ENCODE measurements at places on chromosomes 7 and 10. TPM values are rescaled to one million over a fixed set of nuclear protein-coding genes. Genes with fewer than 3 reads are reported as not detected.

HMX2 gene
- not detected for total RNA-seq

GPR26 gene
- total RNA-seq, result not detected

DNA sequence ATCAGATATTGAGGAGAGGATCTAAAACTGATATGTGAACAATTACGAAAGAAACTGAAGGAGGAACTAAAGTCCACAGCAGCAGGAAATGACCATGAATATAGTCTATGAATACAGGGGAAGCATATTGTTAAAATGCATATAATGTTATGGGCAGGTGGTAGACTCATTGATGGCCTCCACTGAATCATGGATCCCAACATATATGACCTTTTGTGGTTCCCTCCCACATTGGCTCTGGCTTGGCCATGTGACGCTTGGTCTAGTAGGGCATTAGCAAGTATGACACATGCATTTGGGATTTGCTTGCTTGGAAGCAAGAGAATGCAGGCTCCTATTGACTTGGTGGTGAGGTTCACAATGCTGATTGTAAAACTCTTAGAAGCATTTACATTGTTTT, 55.2 kb upstream of the RAB18 start:
- DNase-seq, result no peak

- no peak for DNase-seq
Measured at GRCh38 chr7:103875718-103876117, 113.7 kb downstream of the RELN start.

SPDYE2 gene
- not detected for total RNA-seq

DNA sequence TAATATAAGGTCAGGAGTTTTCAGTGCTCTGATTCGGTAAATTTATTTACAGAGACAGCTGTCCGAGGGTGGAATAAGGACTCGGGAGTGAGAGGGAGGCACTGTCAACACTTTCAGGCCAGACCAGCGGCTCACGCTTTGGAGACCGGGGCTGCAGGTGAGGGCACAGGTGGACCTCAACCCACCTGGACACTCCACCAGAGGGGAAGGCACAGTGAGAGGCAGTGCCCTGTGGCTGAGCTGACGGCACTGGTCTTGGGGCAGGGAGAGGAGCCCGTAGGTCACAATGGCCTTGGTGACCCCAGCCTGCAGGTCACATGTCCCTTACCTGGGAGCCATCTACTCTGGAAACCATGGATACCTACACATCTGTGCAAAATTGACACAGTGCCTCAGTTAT, 315.1 kb downstream of the ADARB2 start:
- DNase-seq, result no peak

GRCh38 chr7:92435542-92435941, 11.7 kb upstream of the GATAD1 start:
- no peak for DNase-seq

DNA sequence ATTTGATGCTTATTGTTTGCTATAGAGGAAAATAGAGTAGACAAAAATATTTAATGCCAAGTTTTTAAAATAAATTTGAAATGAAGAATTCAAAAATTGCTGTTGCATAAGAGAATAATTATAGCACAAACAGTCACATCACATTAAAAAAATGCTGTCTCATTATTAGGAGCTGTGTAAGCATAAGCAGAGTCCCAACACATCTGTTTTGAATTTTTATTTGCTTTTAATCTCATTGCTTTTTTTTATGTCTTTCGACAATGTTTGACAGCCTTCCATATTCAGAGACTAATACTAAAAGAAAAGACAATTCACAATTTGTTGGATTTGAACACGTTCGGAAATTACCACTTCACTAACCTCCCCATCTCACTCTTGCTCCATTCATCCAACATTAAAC, 143.5 kb downstream of the TFPI2 start:
- no peak for DNase-seq

FAM149B1 gene
- 12.9 TPM for total RNA-seq

SPDYE16 gene
- not detected for total RNA-seq

GRCh38 chr10:100747456-100748230, 2.3 kb downstream of the PAX2 start:
- DNase-seq, result no peak

GRCh38 chr10:96420228-96421009, 61.6 kb upstream of the OPALIN start:
- DNase-seq, result no peak

FAM131B gene
- 0.59 TPM for total RNA-seq

AMPH gene
- total RNA-seq, result 1.7 TPM

DNA sequence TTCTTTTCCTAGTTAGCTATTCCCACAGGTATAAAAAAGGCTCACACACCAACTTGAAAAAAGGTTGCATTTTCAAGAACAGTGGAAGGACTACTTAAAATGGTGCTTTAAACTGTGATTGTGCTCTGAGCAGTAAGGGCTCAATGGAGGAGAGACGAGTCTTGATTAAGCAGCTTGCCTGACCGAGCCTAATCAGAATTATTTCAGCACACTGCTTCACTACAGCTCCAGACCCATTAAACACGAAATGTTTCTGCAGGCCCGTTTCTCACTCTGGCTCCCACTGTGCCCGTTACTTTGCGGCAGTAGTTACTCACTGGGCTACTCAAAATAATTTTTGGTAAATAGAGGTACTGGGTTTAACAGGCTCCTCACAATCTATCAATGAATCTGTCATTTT, 126.0 kb downstream of the NRCAM start:
- DNase-seq, result no peak

DNA sequence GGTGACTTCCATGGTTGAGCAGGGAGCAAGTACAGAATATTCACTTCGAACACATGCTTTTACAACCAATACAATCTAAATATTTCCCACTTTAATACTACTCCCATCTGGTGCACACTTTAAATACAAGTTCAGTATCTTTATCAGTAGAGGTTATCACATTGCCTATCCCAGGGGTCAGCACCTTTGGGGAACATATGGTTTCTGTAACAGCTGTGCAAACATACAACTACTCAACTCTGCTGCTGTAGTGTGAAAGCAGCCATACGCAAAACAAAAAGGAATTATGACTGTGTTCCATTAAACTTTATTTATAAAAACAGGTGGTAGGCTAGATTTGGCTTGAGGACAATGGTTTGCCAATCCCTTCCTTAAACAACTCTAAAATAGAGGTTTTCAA, 157.5 kb downstream of the XPNPEP1 start:
- DNase-seq, result no peak

GDF10 gene
- total RNA-seq, result 0.11 TPM

DNA sequence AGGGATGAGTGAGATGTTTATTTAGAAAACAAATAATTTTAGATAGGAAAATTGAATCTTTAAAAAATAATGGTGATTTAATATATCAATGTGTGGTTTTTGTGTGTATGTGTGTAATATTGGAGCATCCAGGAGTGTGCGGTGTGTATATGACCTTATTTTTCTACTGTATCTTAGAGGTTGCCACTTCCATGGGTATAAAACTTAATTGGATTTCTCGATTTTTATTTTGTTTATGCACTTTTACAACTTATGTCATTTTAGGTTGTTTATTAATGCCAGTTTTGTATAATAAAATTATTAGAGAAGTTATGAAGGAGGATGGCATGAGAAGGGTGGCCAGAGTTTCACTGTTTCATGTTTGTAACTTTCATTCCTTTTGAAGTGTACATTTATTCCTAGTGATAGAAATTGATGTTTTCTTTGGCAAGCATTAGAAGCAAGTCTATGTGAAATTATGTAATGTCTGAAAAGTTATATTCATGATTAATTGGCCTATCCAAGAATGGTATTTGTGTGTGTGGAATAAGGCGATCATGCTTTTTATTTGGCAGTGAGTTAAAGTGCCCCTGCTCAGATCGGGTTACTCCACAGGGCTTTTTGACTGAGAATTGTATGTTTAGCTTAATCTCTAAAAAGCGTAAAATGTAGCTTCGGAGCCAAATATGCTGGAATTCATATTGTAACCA, 110.3 kb downstream of the KAT6B start:
- DNase-seq, result no peak

CFTR gene
- total RNA-seq, result 0.86 TPM

GRCh38 chr7:3134745-3135144, 91.1 kb upstream of the CARD11 start:
- no peak for DNase-seq

- DNase-seq, result no peak
Measured at GRCh38 chr10:116690356-116691322, 51.7 kb downstream of the HSPA12A start.

PDE6C gene
- total RNA-seq, result not detected

GRCh38 chr7:39666562-39666961, 43.2 kb downstream of the RALA start:
- DNase-seq, result no peak

GRCh38 chr10:49314806-49315205, 15.8 kb downstream of the C10orf71 start:
- DNase-seq, result no peak

ADARB2 gene
- total RNA-seq, result not detected

ZNF727 gene
- 1.8 TPM for total RNA-seq

GRCh38 chr10:93580828-93581227, 14.4 kb downstream of the FFAR4 start:
- DNase-seq, result no peak

DNA sequence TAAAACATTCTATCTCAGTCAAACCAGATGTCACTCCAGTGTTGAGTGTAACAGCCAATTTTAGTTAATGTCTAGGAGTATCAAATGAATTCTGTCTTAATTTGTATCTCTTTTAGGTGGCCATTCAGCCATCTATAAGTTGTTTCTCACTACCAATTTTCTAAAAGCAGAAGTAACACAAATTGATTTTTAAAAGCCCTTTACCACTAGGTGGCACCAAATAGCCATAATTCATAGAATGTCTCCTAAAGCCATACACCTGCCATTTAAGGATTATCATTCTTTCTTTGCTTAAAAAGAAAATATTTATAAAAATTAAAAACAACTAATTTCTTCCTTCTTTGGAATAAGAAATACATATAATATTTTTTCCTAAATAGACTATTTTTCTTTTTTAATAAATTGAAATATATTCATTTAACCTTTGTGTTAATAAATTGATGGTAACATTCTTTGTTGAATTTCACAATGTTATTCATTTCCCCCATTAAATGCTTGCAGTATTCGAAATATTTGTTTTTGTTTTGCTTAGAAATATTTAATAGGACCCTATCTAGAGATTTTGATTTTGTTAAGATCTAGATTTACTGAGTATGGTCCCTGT, 107.8 kb upstream of the PPP1R3A start:
- no peak for DNase-seq

FGL2 gene
- total RNA-seq, result 11.5 TPM

DNA sequence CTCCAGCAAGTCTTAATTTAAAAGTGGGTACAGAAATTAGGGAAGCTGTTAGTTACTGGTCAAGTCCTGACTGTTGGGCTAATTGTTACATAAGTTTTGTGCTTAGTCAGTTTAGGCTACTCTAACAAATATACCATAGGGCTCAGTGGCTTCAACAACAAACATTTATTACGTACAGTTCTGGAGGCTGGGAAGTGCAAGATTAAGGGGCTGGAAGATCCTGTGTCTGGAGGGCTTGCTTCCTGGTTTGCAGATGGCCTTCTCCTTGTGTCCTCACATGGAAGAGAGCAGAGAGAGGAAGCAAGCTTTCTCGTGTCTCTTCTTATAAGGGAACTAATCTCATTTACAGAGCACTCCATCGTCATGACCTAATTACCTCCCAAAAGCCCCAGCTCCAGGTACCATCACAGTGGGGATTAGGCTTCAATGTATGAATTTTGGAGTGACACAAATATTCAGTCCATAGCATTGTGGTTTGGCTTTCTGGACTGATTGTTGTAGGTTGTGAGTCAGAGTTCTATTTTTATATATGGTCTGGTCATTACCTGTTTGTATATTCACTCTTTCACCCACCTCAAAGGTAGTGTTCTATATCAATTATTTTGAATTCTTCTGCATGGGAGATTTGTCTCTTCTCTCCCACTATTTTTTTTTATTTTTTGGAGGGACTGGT, 17.1 kb downstream of the ST7 start:
- no peak for DNase-seq

DNA sequence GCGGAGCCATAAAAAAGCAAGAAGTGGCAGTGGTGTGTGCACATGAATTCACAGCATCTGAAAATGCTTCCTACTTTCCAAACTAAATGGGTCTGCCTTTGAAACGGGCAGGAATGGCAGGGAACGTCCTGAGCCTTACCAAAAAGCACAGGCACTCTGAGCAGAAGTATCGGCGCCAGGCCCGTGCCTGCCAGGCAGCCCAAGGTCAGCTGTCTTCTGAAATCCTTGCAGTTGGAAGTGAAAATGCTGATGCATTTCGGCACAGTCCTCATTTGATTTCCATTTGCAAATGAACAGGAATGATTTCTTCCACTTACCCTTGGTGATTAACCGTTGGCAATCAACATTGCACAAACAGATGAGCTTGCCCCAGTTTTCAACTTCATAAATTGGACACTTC, 47.6 kb upstream of the MNX1 start:
- no peak for DNase-seq

DNA sequence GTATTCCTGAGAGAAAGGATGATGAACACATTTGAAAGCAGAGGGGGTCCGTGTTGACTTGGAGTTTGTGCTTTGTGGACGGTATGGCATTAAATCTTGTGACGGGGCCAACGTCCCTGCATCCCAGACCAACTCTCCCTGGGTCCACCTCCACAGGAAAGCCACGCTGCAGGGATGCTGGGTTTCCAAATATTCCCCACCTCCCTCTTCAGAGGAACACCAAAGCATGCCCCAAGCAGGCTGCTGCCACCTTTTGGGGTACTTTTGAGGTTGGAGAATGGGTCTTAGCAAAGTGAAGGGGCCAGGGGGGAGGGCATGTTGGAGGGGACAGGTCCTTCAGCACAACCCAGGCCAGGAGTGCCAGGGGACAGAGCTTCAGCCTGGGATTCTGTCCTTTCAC, 504.4 kb downstream of the TCERG1L start:
- no peak for DNase-seq

GRCh38 chr7:138773817-138774216, 24.0 kb upstream of the TMEM213 start:
- no peak for DNase-seq

DNA sequence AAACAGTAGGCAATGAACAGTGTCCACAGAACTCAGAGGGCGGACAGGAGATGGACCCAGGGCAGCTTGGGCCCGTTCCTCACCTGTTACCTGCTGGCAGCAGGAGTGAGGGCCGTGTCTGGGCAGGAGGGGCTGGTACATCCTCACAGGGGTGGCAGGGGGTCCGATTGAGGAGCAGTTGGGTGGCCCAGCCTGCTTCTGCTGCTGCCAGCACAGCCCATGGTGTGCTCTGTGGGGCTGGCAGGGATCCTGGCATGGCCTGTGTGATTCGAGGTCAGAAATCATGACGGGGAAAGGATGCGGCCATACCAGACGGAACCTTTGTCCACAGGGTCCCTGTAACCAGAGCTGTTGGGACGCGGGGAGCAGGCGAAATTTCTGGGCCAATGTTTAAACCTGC, 49.6 kb downstream of the INPP5A start:
- DNase-seq, result no peak

FAM170B gene
- not detected for total RNA-seq

C10orf53 gene
- total RNA-seq, result not detected

- peak; percentile 88 for DNase-seq
Measured at GRCh38 chr10:13633689-13634088, 46.9 kb downstream of the PRPF18 start.

GRCh38 chr7:155851892-155852291, 39.6 kb upstream of the SHH start:
- DNase-seq, result no peak

- no peak for DNase-seq
Measured at GRCh38 chr7:101395376-101395775, 32.7 kb downstream of the COL26A1 start.

- no peak for DNase-seq
Measured at GRCh38 chr10:15146366-15146765, 22.1 kb downstream of the NMT2 start.
